ENCODE measurements at places on chromosomes 6 and 20. TPM values are rescaled to one million over a fixed set of nuclear protein-coding genes. Genes with fewer than 3 reads are reported as not detected.

Gene RHAG
- not detected for total RNA-seq

Gene SLC24A3
- total RNA-seq: under 0.01 TPM

Gene RBM24
- total RNA-seq: 0.65 TPM

Gene HINT3
- total RNA-seq: 10.7 TPM

Gene TSBP1
- total RNA-seq: not detected

Gene DIDO1
- 17.2 TPM for total RNA-seq

Gene ARMH2
- total RNA-seq: not detected

Gene APOBEC2
- not detected for total RNA-seq

DNA sequence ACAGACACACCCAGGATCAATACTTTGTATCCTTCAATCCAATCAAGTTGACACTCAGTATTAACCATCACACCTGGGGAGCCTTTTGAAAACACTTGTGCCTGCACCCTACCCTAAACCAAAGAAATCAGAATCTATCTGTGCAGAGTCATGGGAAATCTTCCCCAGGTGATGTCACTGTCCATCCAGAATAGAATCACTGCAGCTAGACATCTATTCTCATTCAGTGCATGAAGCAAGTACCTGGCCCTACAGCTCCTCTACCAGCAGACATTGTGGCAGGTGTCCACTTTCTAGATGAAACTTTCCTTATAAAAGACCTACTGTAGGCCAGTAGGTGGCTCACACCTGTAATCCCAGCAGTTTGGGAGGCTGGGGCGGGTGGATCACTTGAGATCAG is 262.4 kb upstream of the MARCKS start:
- DNase-seq: no peak

DNA sequence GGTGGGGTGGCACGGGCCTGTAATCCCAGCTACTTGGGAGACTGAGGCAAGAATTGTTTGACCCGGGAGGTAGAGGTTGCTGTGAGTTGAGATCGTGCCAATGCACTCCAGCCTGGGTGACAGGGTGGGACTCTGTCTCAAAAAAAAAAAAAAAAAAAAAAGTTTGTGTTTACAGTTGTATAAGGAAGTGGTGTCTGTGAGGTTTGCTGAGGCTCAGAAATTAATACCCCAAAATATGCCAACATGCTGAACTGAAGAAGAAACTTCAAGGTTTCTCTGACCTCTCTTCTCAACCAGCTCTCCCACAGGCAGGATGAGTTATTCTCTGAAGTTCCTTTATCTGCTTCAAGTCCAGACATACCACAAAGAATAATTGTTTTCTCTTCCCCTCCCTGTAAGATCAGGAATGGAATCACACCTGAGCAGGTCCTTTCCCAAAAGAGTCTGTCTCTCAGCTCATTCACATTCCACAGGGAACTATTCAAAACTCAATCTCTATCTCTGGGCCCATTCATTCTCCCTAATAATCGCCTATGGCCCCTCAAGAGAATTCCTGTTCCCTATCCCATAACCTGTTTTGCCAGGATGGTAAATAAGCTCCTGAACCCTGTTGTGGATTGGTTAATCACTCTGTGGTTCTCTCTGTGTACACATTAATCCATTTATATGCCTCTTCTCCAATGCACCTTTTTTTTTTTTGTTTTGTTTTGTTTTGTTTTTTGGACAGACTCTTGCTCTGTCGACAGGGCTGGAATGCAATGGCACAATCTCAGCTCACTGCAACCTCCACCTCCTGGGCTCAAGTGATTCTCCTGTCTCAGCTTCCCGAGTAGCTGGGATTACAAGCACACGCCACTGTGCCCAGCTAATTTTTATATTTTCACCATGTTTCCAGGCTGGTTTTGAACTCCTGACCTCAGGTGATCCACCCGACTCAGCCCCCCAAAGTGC is 17.4 kb upstream of the KIFC1 start:
- no peak for DNase-seq

DNA sequence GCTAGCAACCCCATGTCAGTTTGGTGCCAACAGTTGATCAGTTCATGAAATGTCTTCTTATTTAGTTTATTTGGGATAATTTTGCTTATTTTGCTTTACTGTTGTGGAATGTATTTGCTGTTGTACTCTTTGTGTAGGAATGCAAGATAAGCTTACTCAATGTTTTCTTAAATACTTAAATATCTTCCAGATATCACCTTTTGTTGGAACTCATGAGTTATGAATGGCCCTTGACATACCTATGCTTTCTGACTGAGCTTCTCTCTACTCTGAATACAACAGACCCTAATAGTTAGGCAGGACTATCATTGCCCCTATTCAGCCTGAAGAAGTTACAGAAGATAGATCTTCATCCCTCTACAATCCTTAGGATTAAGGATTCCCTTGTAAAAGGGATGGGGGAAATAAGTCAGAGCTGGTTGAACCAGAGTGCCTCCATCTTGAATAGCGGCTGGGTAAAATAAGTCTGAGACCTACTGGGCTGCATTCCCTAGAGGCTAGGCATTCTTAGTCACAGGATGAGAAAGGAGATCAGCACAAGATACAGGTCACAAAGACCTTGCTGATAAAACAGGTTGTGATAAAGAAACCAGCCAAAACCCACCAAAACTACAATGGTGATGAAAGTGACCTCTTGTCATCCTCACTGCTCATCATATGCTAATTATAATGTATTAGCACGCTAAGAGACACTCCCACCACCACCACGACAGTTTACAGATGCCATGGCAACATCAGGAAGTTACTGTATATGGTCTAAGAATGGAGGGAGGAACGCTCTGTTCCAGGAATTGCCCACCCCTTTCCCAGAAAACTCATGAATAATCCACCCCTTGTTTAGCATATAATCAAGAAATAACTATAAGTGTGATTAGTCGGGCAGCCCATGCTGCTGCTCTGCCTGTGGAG is 196.9 kb downstream of the AKAP7 start:
- DNase-seq: no peak

GRCh38 chr20:47676912-47677634 is 108.2 kb downstream of the SULF2 start:
- no peak for DNase-seq

DNA sequence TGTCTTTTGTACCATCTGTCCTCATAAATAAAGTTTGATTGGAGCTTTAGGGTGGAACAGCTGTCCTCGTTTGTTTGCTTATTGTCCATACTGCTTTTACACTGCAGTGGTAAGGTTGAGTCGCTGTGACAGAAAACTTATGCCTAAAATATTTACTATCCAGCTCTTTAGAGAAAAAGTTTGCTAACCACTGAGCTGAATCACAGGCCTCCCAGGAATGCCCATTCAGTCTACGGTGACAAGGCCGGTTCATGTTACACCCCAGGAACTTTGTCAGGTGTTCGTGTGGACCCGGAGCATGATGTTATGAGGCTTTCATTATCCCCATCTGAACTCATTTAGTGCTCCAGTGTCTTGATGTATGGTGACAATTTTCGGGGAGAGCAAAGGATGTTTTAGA is 401.1 kb downstream of the SAMD5 start:
- DNase-seq: no peak

- no peak for DNase-seq
Observed at GRCh38 chr6:142888456-142888855, 56.5 kb downstream of the HIVEP2 start.

- DNase-seq: no peak
Observed at GRCh38 chr20:25421102-25421501, 13.6 kb downstream of the GINS1 start.

DNA sequence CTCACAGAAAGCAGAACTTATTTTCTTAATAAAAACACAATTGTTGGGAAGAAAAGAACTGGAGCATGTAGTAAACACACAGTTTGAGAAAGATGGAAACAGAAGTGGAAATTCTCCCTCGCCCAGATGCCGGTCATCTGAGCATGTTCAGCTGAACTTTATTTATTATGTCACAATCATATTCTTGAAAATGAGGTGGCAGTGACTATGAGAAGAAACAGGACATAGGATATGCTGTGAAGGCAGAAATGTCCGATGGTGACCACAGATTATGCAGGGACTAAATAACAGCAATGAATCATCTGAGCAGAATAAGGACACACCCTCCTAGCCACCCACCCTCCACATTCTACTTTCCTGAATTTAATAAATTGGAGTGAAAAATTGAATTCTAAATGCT is 425.3 kb upstream of the NOX3 start:
- no peak for DNase-seq

DNA sequence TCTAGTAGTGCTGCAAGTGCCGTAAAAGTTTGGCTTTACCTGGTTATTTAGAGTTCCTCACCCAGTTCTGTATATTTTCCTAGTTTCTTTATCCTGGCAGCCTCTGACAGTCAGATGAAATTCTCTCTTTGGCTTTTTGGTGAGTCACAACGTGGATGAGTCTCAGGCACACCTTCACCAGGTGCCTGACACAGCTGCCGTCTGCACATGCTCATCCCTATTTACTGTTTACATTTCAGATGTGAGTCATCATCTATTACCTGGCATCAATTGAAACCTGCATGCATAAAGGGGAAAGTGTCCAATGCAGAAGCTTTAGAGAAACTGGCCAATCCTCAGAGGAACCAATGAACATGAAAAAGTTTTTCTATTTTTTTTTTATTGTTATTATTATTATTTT is 33.3 kb upstream of the ADGRF4 start:
- DNase-seq: no peak

- DNase-seq: no peak
Observed at GRCh38 chr6:149933036-149933435, 8.8 kb upstream of the ULBP2 start.

- peak; percentile 30 for DNase-seq
Observed at GRCh38 chr6:33607784-33608161, 13.3 kb upstream of the ITPR3 start.

GRCh38 chr6:50361641-50362331 is 312.1 kb upstream of the DEFB112 start:
- no peak for DNase-seq

DNA sequence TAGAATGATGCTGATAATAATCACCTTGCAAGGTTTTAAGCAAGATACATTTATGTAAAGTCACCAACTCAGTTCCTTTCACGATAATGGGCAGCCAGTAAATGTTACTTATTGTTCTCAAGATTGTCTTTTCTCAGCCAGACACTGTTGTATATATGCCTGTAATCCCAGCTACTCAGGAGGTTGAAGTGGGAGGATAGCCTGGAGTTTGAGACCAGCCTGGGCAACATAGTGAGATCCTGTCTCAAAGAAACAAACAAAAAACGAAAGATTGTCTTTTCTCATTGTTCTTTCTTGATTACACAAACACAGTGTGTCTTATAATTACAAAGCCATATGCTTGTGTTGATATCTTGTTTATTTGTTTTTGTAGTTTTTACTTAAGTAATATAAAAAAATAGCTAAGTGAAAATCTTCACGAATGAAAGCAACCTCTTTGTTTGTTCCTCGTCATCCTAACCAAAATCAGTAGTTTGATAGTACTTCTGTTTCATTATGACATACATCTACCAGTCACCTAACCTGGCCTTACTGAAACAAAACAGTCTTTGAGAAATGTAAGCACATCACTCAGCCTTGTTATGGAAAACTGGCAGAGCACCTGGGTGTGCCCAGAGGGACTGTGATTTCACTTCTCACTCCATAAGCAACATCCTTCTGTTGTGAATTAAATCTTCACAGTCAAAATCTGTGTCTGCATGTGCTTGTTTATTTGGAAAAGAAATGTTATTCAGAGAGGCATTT is 436.2 kb upstream of the SOX4 start:
- DNase-seq: no peak

- no peak for DNase-seq
Observed at GRCh38 chr6:161274488-161274858, 612 bp upstream of the AGPAT4 start.

- no peak for DNase-seq
Observed at GRCh38 chr6:151651639-151652038, 155.8 kb upstream of the ESR1 start.
